ENCODE measurements at places on chromosomes 13 and 19.

- no peak for DNase-seq
Measured at GRCh38 chr19:10110076-10110971, 1.2 kb upstream of the P2RY11 start.

DNA sequence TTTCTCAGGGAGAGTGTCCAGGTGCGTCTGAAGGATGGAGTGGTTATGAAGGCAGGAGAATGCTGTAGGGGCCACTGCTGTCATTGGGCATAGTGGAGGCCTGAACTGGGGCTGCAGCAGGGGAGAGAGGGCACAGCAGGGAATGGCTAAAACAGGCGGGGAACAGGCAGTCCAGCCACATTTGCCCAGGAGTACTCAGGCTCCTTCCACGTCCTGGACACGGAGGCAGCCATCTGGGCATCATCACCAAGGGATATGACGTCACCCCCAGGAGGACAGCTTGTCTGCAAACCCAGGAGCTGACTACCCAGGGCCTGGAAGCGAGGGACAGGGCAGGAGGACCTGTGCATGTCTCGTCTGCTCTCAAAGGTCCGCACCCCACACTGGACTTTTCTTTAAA is 22.2 kb downstream of the VSTM2B start:
- DNase-seq = no peak

- DNase-seq = no peak
Measured at GRCh38 chr19:17406046-17406886, 836 bp upstream of the BST2 start.

GRCh38 chr13:33176526-33176925 is 109.0 kb downstream of the STARD13 start:
- DNase-seq = no peak

GRCh38 chr13:25733001-25733491 is 318.8 kb downstream of the SHISA2 start:
- DNase-seq = no peak

- DNase-seq = no peak
Measured at GRCh38 chr13:112651311-112651710, 38.5 kb upstream of the ATP11A start.

- no peak for DNase-seq
Measured at GRCh38 chr13:37652596-37652995, 54.0 kb upstream of the POSTN start.

DNA sequence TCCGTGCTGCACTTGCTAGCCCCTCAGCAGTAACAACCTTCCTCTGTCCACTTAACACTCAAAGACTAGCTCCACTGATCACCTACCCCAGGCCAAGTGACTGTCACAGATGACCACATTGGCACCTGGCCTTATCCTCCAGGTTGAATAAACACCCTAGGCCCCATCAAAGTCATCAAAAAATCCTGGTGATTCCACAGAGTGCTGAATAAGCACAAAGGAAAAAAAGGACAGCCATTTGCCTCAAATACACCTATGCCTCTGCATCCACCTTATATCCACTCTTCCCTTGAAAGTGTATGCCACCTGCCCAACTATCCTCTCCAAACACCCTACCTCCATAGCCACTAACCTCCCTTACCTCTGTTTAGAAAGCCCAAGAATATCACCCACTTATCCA is 2.7 kb downstream of the ZNF154 start:
- DNase-seq = no peak

- peak; percentile 59 for DNase-seq
Measured at GRCh38 chr19:2478756-2479555, 3.0 kb downstream of the GADD45B start.

- no peak for DNase-seq
Measured at GRCh38 chr19:36514012-36514612, 14.0 kb downstream of the ZNF260 start.

GRCh38 chr13:52779103-52779502 is 39.5 kb upstream of the CNMD start:
- no peak for DNase-seq

DNA sequence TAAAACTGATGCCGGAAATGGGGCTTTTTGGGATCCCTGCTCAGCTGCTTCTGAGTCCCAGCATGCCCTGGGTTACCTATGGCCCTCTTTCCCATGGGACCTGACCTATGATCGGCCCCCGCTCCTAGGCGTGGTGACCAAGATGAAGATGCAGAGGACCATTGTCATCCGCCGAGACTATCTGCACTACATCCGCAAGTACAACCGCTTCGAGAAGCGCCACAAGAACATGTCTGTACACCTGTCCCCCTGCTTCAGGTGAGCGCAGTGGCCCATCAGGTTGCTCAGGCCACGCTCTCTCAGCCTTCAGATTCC is 1.5 kb downstream of the RPS11 start:
- no peak for DNase-seq

GRCh38 chr13:32036126-32036695 is 4.6 kb downstream of the FRY start:
- DNase-seq = no peak

DNA sequence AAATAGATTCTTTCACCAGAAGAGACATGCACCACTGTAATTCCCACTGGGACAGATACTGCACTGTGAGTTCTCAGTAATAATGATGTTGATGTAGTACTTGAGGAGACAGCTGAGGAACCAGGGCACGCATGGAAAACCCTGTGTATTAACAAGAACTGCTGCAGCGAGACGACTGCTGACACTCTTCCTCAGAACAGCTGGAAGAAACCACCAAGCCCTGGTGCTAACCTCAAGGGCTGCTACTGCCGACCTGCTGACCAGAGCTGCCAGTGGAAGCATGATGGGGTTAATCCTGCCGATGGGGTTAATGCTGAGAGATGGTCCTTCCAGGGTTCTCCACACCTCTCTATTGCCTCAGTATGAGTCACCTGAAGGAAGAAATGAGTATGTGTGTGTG is 45.6 kb downstream of the EDNRB start:
- DNase-seq = no peak

- DNase-seq = no peak
Measured at GRCh38 chr13:63128716-63129115, 1713.1 kb upstream of the PCDH20 start.

- no peak for DNase-seq
Measured at GRCh38 chr19:50877338-50877737, 4.1 kb downstream of the KLK2 start.

GRCh38 chr19:35229601-35230000 is 1.1 kb upstream of the FAM187B start:
- DNase-seq = no peak

DNA sequence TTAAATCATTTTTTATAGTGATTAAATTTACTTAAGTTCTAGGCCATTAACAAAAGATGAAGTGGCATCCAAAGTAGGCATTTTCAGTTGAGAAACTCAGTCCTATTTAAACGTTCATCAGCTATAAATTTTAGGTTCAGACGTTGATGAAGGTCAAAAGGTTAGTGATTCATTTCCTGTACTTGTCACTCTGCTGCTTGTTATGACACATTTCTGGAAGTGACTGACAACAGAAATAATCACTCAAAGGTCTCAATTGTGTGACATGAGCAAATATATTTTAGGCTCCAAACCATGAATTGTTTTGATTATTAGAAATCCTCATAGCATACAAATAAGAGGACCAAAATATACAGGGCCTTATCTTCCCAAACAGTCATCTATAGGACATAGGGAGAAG is 10.3 kb upstream of the EDNRB start:
- DNase-seq = no peak

DNA sequence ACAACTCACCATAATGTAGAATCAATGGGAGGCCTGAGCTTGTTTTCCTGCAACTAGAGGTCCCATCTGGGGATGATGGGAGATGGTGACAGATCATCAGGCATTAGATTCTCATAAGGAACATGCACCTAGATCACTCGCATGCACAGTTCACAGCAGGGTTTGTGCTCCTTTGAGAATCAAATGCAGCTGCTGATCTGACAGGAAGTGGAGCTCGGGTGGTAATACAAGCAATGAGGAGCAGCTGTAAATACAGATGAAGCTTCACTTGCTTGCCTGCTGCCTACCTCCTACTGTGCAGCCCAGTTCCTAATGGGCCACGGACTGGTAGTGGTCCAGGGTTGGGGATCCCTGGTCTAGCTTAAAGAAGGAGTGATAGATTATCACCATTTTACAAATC is 33.0 kb downstream of the KPNA3 start:
- no peak for DNase-seq

- no peak for DNase-seq
Measured at GRCh38 chr13:51618626-51619025, 34.4 kb downstream of the WDFY2 start.

DNA sequence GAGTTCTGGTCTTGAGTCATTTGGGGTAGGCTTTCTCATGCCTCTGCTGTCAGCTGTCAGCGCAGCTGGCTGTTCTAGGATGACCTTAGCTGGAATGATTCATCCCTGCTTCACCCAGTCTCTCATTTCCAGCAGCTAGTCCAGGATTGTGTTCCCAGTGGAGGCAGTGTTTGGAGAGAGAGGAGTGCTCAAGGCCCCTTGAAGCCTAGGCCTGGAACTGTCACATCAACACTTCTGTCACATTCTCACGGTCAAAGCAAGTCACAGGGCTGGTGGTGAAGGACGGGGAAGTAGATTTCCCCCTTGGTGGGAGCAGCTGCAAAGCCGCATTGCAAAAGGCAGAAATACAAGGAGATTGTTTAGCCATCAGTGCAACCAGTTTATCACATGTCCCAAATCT is 15.2 kb downstream of the TPT1 start:
- DNase-seq = peak; percentile 45

- DNase-seq = no peak
Measured at GRCh38 chr19:18157465-18158063, 4.6 kb downstream of the PIK3R2 start.

DNA sequence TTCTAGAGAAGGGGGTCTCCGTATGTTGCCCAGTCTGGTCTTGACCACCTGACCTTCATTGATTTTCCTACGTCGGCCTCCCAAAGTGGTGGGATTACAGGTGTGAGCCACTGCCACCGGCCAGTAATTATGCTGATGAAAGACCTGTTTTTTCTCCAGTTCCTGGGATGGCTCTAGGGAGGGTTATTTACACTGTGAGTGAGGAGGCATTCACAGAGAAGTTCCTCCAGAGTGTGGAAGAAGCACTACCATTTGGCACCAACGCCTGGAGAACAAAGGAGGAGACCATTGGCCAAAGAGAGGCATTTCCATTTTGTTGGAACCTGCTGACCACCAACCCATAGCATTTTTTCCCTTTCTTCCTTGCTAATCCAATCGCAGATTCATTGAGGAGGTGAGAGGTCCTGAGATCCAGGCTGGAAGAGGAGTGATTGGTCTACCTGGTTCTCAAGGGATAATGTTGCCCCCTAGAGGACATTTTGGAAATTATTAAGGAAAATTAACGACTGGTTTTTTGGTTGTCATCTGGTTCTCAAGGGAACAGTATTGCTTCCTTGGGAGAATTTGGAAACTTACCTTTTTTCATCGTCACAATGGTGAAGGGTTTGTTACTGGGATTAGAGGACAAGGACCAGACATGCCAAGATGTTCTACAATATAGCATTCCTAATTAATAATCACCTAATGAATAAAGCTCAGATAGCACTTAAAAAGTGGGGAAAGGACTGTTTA is 5.5 kb upstream of the SAE1 start:
- DNase-seq = no peak

DNA sequence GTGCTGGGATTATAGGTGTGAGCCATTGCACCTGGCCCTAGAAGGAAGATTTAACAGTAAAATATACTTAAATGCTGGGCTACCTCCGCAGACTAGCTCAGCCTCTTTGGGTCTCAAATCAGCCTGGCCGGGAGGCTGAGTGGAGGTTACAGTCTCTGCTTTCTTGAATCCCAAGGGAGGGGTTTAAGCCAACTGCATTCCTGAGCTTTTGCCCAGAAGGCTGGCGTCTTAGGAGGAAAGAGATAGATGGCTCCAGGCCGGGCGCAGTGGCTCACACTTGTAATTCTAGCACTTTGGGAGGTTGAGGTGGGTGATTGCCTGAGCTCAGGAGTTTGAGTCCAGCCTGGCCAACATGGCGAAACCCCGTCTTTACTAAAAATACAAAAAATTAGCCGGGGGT is 623 bp upstream of the C5AR1 start:
- DNase-seq = no peak

DNA sequence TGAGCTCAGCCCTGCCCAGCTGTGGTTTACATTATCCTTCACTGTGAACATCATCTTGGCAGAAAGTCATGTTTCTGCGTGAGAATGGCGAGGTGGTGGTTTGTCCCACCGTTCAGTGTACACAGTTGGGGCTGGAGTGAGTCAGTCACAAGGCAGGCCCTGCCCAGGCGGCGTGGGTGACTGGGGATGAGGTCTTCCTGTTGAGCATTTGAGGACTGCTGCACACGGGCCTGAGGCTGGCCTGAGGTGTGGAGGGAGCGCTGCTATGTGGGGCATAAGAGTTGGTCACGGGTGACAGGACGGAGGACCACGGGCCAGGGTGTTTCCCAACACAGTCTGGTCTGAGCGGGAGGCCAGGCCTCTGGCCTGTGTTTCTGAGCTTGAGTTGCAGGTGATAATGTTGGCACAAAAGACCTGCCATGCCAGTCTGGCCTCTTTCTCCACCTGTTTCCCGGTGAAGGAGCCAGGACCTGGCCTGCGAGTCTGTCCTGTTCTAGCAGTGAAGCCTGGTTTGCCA is 13.4 kb upstream of the C19orf33 start:
- DNase-seq = no peak

Data from thoracic aorta (tissue), 2 donors.